ENCODE measurements at places on chromosomes 4 and X. TPM values are rescaled to one million over a fixed set of nuclear protein-coding genes. Genes with fewer than 3 reads are reported as not detected.

DNA sequence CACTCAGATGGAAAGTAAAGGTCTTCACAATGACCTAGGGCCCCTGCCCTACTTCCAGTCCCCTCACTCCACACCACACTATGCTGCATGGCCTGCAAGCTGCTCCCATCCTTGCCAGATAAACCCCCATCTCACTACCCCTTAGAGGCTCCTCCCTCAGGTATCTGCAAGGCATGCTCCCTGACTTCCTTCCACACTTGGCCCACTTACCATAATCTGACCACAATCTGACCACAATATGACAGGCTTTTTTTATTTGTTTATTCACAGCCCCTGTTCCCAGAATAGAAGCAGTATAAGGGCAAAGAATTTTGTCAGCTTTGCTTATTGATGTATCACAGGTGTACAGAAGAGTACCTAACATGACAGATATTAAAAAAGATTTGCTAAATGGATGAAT lies 124.7 kb downstream of the CAMK2D start:
- no peak for DNase-seq

GRCh38 chr4:5753766-5754528 lies 42.9 kb downstream of the EVC start:
- DNase-seq, result peak; percentile 75

GRCh38 chr4:6309777-6310176 lies 40.1 kb downstream of the WFS1 start:
- no peak for DNase-seq

GRCh38 chr4:69684804-69685203 lies 31.8 kb upstream of the UGT2A1 start:
- no peak for DNase-seq

GRCh38 chr4:184280137-184280536 lies 62.5 kb upstream of the ENPP6 start:
- no peak for DNase-seq

- DNase-seq, result no peak
Measured at GRCh38 chrX:17453788-17454187, 78.8 kb downstream of the NHS start.

- no peak for DNase-seq
Measured at GRCh38 chr4:114839986-114840385, 241.4 kb downstream of the UGT8 start.

- DNase-seq, result no peak
Measured at GRCh38 chr4:104979083-104979760, 167.5 kb upstream of the TET2 start.

ZNF518B gene
- total RNA-seq, result 25.0 TPM

All from ureter (tissue), 1 donor.